Stimulated activated CD4-positive, alpha-beta T cell treated with anti-CD3 and anti-CD28 coated beads, Interleukin-15, amount 100 ng/mL, for 1 hour (primary cell): ENCODE measurements at places on chromosomes 3 and 15.

DNA sequence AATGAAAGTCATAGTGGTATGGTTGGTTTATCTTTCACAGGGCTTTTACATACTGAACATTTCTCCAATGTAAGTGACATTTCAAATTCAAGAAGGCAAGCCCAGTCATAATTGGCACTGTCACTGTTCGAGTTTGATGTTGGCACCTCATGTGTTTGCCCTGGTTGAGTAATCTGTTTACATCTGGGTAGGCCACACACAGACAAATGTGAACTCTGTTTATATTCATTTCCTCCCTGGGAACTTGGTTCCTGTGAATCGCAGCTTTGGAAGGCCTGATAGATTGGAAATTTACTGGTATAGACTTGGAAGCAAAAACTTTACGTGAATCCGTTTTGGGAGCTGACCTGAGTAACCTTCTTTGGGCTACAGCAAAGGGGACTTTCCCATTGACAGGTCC is 395.2 kb upstream of the AZI2 start:
- DNase-seq: no peak

GRCh38 chr3:10381336-10381735 is 60.4 kb upstream of the SEC13 start:
- DNase-seq: no peak

DNA sequence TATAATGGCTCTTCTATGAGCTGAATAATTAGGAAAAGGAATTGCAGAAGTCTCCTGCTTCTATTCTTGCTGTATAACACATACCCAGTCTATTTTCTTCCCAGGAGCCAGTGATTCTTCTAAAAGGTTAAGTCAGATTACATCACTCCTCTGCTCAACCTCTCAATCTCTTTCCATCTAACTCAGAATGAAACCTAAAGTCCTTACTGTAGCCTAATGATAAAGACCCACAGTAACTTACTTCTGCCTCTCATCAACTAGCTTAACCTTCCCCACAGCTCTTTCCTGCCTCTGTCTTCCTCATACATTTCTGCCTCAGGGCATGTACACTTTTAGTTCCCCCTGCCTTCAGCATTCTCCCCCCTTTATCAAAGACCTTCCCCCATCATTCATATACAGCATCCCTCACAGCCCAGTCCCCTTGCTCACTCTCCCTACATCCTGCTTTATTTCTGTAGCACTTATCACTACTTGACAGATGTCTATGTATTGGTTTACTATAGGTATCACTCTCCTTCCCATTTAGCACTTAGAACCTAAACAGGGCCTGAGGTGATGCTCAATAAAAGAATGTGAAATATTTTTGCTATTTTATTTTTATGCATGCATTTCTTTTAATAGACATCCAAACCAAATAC is 28.5 kb upstream of the CMTM6 start:
- DNase-seq: no peak

DNA sequence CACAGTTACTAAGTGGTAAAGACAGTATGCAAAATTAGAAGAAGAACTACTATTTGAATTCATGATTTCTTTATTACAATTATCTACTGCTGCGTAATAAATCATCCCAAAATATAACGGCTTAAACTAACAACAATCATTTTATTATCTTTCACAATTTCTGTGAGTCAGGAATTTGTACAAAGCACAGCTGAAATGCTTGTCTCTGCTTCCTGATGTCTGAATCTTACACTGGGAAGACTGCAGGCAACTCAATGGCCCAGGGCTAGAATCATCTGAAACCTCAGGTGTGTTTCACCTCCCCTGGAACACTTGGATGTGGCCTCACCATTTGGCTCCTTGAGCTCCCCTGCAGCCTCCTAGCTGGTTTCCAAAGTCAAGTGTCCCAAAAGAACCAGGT is 145.1 kb downstream of the MAGI1 start:
- DNase-seq: no peak

- no peak for DNase-seq
Observed at GRCh38 chr15:74245342-74245931, 9.3 kb downstream of the CCDC33 start.

DNA sequence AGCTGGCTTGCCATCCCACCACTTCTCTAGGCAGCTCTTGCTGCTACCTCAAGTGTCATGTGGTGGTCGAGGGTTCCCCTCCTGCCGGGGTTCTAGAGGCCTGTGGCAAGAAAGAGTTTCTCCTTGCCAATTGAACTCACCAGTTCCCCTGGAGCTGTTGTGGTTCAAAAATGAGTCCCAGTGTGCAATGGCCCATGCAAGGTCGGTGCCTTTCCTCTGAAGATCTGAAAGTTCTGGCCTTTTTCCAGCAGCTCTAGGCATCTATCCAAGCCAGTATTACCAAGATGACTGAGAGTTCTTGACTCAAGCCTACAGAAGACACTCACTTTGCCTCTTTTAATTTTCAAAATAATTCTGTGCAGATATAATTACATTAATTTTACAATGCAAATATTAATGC is 163.6 kb downstream of the KCNMB2 start:
- DNase-seq: no peak

DNA sequence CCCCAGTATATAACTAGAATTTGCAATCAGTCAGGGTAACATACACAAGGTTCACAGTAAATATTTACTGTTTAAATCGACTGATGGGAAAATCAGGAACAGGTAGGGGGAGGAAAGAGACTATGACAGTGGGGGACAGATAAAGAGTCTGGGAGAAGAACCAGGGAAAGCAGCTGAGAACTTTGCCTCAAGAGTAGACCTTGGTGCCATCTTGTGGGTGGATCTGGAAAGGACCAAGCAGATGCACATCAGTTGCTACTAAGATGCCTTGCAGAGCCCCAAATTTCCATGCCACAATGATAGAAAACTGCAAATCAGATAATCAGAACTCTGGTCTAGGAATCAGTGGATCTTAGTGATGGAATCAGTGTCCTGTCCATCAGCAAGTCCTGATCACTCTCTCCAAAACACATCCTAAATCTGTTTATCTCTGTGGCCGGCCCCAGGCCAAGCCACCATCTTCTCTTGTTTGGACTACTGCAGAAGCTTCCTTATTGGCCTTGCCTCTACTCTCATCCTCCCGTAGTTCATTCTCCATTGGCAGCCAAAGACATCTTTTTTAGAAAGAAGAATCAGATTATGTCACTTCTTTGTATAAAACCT is 62.7 kb downstream of the PDE8A start:
- DNase-seq: no peak

GRCh38 chr3:53680028-53680427 is 166.2 kb downstream of the CHDH start:
- no peak for DNase-seq

DNA sequence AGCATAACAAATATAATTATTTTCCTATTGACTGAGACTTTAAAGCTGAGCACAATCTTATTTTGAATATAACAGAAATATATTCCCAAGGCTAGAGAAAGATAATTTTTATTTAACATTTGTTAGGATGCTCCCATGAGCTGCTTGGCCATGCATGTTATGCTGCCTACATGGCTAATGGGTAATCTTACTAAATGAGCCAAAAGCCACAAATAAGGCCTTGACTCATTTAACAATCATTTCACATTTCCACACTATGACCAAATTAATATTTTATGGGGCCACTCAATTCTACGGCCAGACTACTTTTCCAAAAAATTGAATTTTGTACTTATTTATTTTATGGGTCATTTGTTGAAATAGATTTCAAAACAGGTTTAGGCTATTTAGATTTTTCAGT is 141.7 kb downstream of the MEIS2 start:
- DNase-seq: no peak

DNA sequence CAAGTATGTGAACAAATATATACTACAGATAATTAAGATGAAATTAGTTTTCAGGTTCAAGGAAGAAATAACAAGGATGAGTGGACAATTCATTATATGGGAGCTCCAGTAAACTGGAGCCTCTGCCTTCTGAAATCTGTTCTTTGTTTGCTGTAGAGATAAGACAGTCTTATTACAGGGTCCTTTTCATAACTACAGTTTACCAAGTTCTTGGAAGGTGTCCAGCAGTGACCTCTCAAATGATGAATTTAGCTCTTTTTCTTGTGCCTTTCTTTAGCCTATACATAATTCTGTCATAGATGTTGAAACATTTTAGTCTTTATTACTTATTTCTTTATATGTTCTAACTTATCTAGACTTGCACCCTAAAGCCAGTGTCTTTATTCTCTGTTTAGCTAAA is 89.7 kb upstream of the GBE1 start:
- no peak for DNase-seq

GRCh38 chr3:97957617-97958311 is 14.5 kb downstream of the RIOX2 start:
- DNase-seq: no peak

DNA sequence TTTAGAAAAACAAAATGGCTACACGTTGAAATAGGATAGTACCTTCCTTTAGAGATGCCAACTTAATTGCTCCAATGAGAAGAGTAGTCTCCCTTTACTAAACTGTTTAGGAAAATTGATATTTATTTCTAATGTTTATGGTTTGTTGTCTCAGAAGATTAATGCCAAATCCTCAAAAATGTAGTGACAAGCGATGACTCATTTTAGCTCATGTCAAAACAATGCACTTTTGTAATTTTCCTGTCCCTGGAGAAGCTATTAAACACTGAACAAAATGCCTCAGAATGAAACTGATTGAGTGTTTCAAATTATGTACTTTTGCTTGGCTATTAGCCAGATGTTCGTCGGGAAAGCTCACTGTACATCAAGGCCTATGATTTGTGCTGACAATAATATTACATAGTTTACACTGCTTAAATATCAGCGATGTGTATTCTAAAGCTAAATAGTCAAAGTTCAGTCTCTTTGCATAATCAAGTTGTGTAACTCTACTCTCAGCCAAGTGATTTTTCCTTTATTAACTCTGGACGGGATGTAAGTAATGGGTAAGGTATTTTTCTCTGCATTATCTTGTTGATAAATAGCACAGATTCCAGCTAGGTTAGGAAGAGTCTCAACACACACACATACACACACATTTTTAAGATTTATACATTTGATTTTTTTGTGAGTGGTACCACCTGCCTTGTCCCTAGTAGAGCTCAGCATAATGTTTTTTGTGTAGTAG is 83.7 kb downstream of the CMSS1 start:
- DNase-seq: no peak

- no peak for DNase-seq
Observed at GRCh38 chr3:167611718-167612117, 42.0 kb downstream of the WDR49 start.

- no peak for DNase-seq
Observed at GRCh38 chr15:50418041-50418583, 6.1 kb upstream of the USP8 start.

DNA sequence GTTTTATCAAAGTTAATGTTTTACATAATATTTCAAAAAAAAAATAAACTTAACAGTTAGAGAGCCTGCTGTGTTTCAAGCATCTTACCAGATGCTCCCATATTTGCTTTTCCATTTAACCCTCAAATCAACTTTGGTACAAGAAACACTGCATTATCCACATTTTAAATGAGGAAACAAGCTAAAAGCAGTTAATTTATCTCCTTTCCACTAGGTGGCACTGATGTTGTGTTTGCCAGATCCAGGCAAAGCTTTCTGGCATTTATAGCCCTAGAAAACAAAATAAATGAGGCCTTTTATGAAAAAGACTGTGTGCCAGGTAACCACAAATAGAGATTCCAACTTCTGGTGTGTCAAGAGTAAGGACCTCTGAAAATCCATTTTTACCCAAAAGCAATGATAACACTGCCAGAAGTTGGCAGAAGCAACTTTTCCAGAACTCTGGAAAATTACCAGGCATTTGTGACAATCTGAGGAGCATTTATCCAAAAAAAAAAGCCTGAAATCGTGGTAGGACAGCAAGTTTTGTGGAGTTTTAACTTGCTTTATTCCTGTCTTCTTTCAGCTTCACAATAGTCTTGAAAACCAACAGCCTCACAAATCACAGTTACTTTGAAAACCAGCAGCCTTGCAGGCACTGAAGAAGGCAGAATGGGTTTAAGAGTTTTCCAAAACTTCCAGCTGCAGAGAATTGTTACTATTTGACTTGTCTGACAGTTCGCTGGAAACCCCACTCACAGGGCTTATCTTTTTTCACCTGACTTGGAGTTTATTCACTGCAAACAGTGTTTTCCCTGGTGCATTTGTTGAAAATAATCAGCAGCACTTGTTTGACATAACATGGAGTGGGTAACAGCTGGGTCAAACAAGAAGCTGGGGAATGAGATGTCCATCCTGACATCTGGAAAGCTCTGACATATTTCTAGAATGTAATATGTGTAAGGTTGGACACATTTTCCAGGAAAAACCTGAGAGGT is 9.2 kb downstream of the FAM162A start:
- no peak for DNase-seq

DNA sequence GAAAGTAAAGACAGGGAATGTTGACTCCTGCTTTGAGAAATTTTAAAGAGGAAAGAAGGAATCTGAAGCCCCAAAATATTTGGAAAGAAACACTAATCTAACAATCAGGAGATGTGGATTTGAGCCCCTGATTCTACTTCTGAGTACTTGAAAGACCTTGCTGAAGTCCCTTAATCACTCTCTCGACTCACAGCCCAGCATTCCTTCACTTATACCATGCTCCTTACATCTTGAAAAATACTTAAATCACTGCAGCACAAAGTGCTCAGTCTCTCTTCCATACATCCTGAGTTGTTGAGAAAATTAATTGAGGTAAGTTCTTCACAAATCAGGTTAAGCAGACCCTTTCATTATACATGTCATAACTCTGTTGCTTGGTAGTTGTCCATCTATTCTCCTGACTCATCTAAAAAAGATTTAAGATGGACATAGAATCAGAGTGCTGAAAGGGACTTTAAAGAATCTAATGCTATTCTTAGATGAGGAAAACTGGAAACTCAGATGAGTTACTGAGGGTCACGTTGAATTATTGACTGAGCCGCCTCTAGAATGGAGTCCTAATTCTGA is 72.8 kb upstream of the THSD4 start:
- no peak for DNase-seq

DNA sequence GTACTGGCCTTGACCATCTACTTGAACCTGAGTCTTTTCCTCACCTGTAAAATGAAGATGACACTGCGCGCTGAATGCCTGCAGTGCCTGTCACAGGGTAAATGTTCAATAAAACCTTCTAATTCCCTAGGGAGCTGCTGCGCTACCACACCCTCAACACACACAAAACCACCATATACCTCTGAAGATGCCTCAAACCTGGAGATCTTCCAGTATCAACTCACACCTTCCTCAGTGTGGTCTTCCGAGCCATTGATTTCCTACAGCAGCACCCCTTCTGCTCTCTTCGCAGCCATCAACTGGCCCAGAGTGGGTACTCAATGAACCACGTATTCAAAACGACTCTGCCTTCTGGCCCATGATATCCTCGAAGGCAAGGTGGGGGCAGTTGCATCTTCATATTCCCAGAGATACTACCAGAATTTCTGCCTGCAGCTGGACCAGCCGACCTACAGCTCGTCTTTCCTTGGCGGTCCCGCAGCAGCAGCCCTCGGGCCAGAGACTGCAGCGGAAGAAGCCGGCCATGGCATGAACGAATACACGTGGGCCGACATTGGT is 695 bp downstream of the RPL32 start:
- no peak for DNase-seq
